DMS153 (cell line): ENCODE measurements at places on chromosomes 2 and 18.

GRCh38 chr2:103823847-103824246 is 1030.1 kb upstream of the POU3F3 start:
- peak; percentile 94 for DNase-seq

DNA sequence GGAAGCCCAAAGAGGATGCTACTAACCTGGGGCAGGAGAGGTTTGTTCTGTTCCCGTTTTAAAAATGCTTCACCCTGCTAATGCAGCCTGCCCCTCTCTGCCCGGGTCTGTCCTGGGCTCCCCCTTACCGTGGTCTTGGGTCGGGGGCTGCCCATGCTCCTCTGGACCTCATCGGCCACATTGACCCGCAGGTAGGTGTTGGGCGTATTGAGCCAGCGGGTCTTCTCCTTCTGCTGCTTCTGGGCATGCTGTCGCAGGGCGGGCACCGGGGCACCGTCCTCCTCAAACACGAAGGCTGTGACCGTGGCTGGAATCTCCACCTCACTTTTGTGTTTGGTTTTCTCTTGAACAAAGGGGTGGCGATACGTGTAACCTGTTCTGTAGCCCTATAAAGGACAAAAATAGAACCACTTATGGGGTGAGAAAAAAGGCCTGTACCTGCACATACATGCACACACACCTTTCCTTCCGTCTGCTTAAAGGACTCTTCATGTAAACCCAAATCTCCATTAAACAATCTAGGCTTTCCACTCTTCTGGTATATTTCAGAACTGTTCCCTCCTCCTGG is 89.3 kb downstream of the ADD2 start:
- peak; percentile 41 for DNase-seq

- DNase-seq = no peak
These were observed 85.8 kb downstream of the PKP4 start for GRCh38 chr2:158542577-158542976.

- DNase-seq = no peak
These were observed 34.6 kb upstream of the IL1B start for GRCh38 chr2:112870841-112871835.

DNA sequence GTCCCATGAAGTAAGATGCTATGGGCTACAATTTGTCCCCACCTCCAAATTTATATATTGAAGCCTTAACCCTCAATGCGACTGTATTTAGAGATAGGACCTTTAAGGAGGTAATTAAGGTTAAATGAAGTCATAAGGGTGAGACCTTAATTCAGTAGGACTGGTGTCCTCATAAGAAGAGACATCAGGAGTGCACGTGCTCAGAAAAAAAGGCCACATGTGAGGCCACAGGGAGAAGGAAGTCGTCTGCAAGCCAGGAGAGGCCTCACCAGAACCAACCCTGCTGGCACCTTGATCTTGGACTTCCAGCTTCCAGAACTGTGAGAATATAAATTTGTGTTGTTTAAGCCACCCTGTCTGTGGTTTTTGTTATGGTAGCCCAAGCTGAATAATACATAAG is 25.5 kb upstream of the TEX44 start:
- no peak for DNase-seq

DNA sequence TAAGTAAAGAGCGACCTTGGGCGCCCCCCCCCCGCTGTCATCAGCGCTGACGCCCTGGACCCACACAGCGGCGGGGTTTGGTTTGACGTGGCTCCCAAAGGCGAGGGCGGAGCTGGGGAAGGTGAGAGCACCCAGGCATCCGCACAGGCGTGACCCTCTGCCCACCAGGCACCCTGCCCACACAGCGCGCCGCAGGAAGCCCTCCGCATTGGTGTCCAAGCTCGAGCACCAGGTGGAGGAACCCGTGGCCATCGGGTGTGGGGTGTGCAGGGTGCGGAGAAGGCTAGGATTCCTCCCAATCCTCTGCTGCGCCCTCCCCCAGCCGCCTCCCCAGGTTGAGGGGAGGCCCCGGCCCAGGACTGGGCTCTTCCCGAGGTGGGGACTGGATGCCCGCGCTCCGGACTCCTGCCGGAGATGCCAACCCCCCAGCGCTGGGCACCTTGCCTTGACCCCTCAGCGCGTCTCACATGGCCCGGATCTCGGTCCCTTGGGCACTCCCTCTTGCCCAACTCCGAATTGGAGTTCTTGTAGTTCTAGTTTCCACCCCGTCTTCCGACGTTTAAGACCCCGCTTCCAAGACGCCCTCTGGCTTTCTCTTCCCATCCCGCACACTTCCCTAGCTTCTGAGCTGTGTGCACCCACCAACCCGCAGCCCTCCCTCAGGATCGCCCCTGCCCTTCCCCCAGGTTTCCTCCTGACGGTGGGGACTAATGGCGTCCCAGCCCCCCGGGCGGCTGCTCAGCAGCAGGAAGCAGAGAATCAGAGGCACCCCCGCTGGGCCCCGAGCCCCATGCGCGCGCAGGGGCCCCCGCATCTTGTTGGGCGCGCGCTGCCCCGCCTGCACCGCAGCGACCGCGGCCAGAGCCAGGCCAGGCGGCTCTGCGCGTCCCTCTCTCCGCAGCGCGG is 25.9 kb upstream of the RESP18 start:
- no peak for DNase-seq
